Activated CD4-positive, alpha-beta T cell treated with anti-CD3 and anti-CD28 coated beads, Interleukin-2, Interleukin-6, amounts not matched to agents 100 ng/mL and 50 ng/mL, durations not matched to agents 16 hours and 8 hours (primary cell): ENCODE measurements at places on chromosomes 3 and 15.

- peak; percentile 63 for DNase-seq
Measured at GRCh38 chr3:97990624-97991292, 18.5 kb upstream of the RIOX2 start.

- no peak for DNase-seq
Measured at GRCh38 chr3:103512595-103512994, 1077.8 kb downstream of the ZPLD1 start.

- DNase-seq = peak; percentile 46
Measured at GRCh38 chr15:80977627-80978036, 12.0 kb downstream of the MESD start.

DNA sequence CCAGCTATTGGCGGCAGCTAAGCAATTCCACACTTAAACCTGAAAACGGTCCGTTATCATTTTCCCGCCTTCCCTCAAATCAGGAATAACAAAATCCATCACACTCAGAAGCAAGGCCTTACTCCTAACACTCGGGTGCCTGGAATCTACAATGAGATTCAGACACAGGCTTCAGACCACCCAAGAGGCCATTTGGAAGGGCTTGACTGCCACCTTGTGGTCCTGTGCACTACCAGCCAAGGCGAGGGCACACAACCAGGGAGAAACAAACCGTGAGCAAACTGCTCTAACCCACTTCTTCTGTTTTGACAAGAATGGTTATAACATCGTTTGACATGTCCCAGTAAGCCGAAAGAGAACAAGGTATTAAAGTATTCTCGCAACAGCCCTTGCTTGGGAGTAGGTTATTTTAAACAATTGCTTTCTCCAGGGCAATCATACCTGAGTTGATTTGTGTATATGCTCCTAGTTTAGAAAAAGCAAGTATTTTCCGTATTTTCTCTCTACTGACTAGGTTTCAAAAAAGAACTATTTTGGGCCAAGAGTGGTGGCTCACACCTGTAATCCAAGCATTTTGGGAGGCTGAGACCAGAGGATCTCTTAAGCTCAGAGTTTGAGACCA lies 40.1 kb upstream of the TAFA4 start:
- DNase-seq = peak; percentile 57

GRCh38 chr3:18443665-18444594 lies 18.8 kb upstream of the SATB1 start:
- DNase-seq = no peak

GRCh38 chr3:10272977-10273376 lies 19.8 kb downstream of the GHRL start:
- no peak for DNase-seq

DNA sequence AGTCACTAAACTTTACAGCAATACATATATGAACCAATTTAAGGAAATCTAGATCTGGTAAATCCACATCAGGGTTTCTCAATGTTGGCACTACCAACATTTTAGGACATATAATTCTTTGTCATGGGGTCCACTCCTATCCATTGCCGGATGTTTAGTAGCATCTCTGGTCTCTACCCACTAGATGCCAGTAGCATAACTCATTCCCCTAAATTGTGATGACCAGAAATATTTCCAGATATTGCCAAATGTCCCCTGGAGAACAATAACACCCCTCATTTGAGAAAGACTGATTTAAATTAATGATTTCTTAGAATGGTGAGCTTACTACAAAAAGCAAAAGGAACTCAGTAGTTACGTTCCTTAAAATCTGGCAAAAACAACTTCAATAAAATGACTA lies 23.1 kb upstream of the ANKRD28 start:
- DNase-seq = no peak

GRCh38 chr15:53513431-53513830 lies 246.0 kb downstream of the WDR72 start:
- no peak for DNase-seq

GRCh38 chr3:153577059-153577736 lies 415.2 kb downstream of the RAP2B start:
- peak; percentile 12 for DNase-seq
